NCI-H2081 treated with DMSO at 0.1 percent for 48 hours (cell line): ENCODE measurements at places on chromosomes 5 and 9.

GRCh38 chr5:137186759-137187461 is 312.2 kb downstream of the SPOCK1 start:
- DNase-seq = no peak

DNA sequence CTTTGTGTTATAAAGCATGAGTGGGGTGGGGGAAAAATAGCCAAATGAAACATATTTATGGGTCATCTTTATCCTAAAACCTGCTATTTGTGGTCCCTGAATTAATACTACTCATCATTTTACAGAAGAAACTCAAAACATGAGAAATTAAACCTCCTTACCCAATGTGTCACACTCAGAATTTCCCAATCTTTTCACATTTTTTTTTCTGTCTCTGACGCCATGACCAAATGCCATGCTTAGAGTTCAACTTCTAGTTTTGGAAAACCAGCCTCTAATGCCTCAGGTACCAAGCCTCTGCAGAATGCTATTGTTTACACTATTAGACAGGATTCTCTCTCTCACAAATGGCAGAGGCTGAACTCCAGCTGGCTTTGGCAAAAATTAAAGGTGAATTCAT is 505.5 kb upstream of the WWC1 start:
- DNase-seq = no peak

- no peak for DNase-seq
These were observed 38.7 kb downstream of the LARP1 start for GRCh38 chr5:154793599-154794524.

DNA sequence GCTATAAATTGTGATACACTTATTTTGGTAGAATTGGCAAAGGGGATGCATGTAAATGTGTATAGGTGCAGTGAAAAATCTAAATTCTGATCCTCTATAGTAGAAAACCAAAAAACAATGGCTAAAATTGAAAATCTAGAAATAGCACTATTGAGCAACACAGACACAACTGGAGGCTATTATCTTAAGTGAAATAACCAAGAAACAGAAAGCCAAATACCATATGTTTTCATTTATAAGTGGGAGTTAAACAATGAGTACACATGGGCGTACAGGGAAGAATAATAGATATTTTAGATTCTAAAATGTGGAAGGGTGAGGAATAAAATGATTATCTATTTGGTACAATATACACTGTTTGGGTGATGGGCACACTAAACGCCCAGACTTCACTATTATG is 183.2 kb upstream of the TUSC1 start:
- DNase-seq = no peak

DNA sequence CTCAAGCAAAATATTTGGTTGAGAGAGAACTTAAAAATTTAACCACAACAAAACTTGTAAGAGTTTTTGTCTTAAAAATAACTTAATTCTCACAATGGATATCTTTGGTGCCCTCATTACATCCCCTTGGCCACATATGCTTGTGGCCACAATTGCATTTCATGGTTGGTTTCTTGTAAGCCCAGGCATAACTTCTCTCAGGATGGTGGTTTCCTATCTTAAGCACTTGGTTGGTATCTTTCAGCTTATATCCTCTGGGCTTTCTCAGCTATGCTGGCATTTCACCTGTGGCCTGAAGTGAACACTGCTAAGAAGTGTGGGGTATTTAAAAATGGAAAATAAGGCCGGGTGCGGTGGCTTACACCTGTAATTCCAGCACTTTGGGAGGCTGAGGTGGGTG is 212.4 kb upstream of the MEF2C start:
- no peak for DNase-seq

GRCh38 chr9:29039258-29039657 is 1466.0 kb upstream of the C9orf72 start:
- DNase-seq = no peak

DNA sequence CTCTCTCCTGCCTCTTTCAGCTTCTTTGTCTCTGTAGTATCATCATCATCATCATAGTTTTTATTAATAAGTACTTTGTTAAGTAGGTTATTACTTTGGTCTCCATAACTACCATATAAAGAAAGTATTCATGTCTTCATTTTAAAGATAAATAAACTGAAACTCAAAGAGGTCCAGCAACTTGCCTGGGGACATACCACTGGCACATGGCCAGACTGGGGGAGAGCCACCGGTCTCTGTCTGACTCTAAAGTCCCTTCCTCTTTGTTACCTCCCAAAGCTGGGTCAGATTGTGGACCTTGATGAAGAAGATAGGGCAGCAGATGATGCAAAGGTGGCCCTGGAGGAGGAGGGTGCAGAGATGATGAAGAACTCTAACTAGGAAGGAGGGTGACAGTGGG is 8.5 kb downstream of the CDX1 start:
- DNase-seq = no peak
